Immature natural killer cell (primary cell): ENCODE measurements at places on chromosomes 3 and 15.

DNA sequence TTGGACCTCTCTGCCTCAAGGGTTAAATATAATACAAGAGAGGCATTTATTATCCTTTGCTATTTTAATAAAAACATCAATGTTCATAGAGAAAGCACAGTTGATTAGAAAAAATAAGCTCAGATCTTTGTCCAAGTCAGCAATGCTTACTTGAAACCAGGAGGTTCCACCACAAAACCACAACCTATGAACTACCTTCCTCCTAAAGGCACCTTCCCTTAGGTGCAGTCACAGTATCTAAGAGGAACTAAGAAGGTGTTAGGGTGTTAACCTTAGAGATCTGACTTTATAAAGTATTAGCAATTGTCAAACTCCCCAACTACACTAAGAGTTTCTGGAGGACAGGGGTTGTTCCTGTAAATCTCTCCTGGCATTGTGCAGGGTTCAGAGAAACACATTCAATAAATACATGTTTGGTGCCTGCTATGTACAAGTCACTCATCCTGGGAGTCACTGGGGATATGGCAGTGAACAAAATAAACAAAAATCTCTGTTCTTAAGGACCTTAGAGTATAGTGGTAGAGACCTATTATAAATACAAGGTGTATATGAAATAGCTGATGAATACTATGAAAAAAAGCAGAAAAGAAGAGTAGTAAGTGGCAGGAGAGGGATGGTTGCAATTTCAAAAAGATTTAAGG, 208.6 kb downstream of the NFKBIZ start:
- peaks cover 30% of the 10 kb centered on the region for H3K4me1 ChIP-seq
- H3K4me3 ChIP-seq, result no peak overlapping the region
- no peak overlapping the region for H3K27ac ChIP-seq

- H3K4me1 ChIP-seq, result peaks cover 31% of the 10 kb centered on the region
- H3K27me3 ChIP-seq, result no peaks in the 10 kb centered on the region
- no peaks in the 10 kb centered on the region for H3K36me3 ChIP-seq
- no peak overlapping the region for H3K4me3 ChIP-seq
These were observed 110.6 kb downstream of the XXYLT1 start for GRCh38 chr3:195160257-195160898.

DNA sequence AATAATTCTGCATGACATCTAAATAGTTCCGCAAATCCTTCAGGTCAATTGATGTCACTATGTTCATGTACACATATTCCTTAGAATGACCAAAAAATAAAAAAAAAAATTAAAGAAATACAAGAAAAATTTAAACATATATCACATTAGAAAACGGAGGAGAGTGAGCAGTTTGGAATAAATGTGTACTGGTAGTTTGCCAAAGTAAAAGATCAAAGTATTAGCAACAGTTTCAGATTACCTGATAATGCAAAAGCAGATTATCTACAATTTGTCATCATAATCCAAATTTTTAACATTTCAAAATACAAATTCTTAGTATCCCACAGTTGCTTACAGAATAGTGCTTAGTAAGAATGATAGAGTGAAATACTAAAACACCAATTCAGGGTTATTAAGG, 1.9 kb downstream of the DLG1 start:
- peaks cover 60% of the 10 kb centered on the region for H3K4me1 ChIP-seq
- H3K27ac ChIP-seq, result peak overlapping the region; percentile 95
- H3K27me3 ChIP-seq, result peaks cover 4% of the 10 kb centered on the region
- H3K4me3 ChIP-seq, result peak overlapping the region; percentile 91
- DNase-seq, result no peak

- DNase-seq, result no peak
- H3K36me3 ChIP-seq, result no peaks in the 10 kb centered on the region
- H3K4me3 ChIP-seq, result no peak overlapping the region
- no peak overlapping the region for H3K27ac ChIP-seq
- peaks cover 17% of the 10 kb centered on the region for H3K27me3 ChIP-seq
These were observed 19.9 kb upstream of the LRIG1 start for GRCh38 chr3:66520724-66521123.

GRCh38 chr3:24420224-24420623, 74.4 kb downstream of the THRB start:
- H3K4me3 ChIP-seq, result no peak overlapping the region
- DNase-seq, result no peak
- H3K36me3 ChIP-seq, result no peaks in the 10 kb centered on the region
- H3K27me3 ChIP-seq, result no peaks in the 10 kb centered on the region
- no peak overlapping the region for H3K27ac ChIP-seq
- no peaks in the 10 kb centered on the region for H3K4me1 ChIP-seq

GRCh38 chr3:170497207-170498095, 78.8 kb downstream of the CLDN11 start:
- no peak for DNase-seq
- peaks cover 1% of the 10 kb centered on the region for H3K27me3 ChIP-seq
- no peaks in the 10 kb centered on the region for H3K36me3 ChIP-seq
- no peaks in the 10 kb centered on the region for H3K4me1 ChIP-seq
- H3K4me3 ChIP-seq, result no peak overlapping the region
- no peak overlapping the region for H3K27ac ChIP-seq

GRCh38 chr3:9402410-9403228, 5.2 kb downstream of the SETD5 start:
- peaks cover 78% of the 10 kb centered on the region for H3K4me1 ChIP-seq
- DNase-seq, result no peak
- peak overlapping the region; percentile 61 for H3K27ac ChIP-seq
- peaks cover 12% of the 10 kb centered on the region for H3K27me3 ChIP-seq
- H3K4me3 ChIP-seq, result no peak overlapping the region

- H3K36me3 ChIP-seq, result no peaks in the 10 kb centered on the region
- H3K27ac ChIP-seq, result peak overlapping the region; percentile 91
- H3K27me3 ChIP-seq, result peaks cover 9% of the 10 kb centered on the region
- H3K4me3 ChIP-seq, result no peak overlapping the region
These were observed 104.4 kb downstream of the DAPK2 start for GRCh38 chr15:63941698-63942465.

GRCh38 chr15:43763819-43764446, 12.8 kb downstream of the ELL3 start:
- H3K4me1 ChIP-seq, result peaks cover 9% of the 10 kb centered on the region
- H3K27ac ChIP-seq, result no peak overlapping the region
- H3K27me3 ChIP-seq, result peaks cover 3% of the 10 kb centered on the region
- H3K36me3 ChIP-seq, result peaks cover 49% of the 10 kb centered on the region
- no peak for DNase-seq
